NCI-H1105 (cell line): ENCODE measurements at places on chromosomes 16 and 17.

DNA sequence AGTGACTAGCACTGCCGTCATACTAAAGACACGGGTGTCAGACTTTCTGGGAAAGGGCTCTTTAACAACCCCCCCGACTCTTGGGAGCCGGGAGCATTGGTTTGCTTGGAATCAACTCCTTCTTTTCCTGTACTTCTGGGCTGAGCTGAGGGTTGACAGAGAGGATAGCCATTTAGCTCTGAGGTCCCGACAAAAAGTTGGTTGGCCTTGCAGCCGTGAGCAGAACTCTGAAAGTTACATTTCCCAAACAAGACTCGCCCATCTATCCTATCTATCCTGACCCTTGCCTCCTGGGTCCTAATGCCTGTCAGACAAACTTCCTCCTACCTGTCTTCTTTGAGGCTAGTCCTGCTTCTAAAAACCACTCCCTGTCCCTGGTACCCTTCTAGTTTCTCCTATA is 460.8 kb upstream of the TOM1L1 start:
- DNase-seq, result no peak

DNA sequence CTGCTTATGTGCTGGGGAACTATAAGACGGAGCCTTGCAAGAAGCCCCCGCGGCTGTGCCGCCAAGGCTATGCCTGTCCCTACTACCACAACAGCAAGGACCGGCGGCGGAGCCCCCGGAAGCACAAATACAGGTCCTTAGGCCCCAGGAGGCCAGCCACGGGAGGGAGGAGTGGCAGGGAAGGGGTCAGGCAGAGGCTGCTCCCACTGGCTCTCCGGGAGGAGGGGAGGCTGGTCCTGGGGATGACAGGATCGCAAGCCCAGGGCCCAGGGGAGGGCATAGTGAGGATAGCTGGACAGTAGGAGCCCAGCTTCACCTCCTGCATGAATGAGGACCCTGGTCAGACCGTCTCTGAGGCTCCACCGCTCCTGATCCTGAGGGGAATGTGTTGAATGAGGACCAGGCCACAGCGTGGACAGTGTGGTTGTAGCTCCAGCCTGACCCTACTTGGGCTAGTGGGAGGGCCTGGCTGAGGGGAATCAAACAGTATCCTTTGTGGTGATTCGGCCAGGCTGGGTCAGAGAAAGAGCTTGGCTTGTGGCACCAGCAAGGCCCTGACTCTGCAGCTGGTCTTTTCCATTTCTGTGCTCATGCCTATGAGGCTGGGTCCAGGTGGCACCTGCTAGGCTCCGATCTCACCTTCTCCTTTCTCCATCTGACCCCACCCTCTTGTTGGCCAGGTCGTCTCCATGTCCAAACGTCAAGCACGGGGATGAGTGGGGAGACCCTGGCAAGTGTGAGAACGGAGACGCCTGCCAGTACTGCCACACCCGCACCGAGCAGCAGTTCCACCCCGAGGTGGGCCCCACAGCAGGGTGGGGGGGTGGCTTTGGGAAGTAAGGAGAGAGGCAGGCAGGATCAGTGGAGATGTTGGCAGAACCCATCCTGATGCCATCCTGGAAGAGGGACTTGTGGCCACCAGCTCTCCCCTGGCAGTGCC is 28.7 kb downstream of the UNK start:
- no peak for DNase-seq

DNA sequence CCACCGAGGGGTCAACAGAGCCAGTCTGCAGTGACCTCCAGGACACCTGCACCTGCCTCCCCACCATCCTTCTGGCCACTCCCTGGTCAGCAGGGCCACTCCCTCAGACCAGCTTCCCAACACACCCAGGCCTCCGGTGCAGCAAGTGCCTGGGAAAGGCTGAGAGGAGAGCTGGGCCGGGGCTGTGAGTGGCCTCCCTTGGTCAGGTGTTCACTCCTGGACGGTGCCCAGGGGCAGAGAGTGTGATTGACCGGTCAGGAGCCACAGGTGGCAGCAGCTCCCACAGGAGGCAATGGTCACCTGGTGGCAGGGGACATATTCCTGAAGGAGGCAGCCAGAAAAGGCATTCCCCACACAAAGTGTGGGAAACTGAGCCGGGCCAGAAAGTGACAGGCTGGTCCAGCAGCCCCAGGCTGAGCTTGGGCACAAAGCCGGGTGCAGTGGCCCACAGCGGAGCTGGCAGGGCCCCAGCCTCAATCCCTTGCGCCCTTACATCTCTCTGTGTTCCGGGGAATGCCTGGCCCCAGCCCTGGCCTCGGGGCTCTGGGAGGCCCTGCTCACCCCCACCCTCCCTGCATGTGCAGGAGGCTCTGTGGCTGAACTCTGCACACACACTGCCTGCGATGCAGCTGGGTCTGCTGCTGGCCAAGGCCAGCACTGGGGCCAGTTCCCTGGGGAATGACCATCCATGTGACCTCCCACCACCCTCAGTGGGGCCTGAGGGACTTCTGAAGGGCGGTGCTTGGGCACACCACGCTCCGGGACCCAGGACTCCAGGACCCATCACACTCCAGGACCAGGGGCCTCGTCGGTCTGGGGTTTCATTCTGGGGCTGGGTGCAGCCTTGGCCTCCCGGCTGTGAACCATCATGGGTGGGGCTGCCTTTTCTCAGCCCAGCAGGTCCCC is 1.2 kb upstream of the C17orf99 start:
- no peak for DNase-seq

- DNase-seq, result no peak
Observed at GRCh38 chr17:27521281-27522027, 65.2 kb downstream of the KSR1 start.

DNA sequence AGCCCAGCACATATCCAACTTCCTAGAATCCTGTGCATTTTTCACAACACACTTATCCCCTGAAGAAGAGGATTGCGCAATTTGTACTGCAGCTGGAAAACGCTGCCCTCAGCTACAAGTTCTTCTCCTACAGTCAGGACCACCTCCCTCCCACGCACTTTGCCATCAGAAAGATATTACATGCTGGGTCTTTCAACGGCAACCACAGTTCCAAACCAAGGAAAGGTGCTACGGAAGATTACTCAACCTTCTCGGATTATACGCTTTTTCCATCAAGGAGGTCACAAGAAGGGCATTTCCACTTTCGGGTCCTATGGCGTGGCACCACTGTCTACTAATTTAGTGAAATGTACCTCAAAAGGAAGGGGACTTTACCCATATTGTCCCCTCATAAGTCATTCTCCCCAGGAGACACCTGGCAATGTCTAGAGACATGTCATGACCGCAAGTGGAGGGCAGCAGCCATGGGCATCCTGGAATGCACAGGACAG is 35.2 kb downstream of the USP7 start:
- no peak for DNase-seq
